ENCODE measurements at places on chromosomes 2 and 18.

DNA sequence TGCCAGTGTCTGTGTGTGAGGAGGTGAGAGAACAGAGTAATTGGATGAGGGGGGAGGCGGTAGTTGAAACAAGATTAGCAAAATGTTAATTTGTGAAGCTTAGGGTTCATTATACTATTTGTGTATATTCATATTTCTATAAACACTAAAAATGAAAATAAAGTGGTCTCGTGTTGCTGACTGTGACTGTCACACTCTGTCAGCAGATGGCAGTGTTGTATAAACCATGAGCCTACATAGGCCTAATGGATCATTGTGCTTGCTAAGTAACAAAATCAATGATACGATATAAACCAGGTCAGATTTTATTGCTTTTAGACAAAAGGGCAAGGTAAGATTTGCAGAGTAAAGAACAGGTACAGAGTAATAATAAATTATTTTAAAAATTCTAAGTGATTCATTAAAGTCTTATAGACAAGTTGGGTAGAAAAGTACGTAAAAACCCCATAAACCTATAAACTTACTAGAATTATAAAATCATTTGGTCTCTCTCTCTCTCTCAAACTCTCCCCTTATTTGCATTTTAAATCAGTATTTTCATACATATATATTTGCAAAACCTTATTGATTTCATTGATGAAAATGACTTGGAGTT lies 182.7 kb downstream of the RPIA start:
- DNase-seq = peak; percentile 40

- DNase-seq = no peak
These were observed 4.9 kb downstream of the TMEM177 start for GRCh38 chr2:119683713-119684443.

GRCh38 chr2:100070078-100070477 lies 72.3 kb downstream of the AFF3 start:
- no peak for DNase-seq

- no peak for DNase-seq
These were observed 14.3 kb upstream of the MAP3K2 start for GRCh38 chr2:127401757-127402695.

DNA sequence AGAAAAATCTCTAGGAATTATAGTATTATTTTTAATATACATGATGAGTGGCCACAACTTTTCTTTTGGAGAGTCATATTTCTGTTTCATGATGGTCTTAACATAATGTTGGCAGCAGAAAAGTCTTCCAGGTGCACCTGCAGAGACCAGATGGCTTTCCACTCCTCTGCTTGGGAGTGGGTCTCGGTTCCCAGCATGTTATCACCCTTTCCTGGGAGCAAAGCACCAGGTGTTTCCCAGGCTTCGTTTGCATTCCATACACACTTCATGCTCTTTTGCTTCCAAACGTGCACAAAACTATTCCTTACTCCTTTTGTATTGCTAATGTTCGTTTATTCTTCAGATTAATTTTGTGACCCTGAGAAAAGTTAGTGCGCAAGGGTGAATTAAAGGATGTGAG lies 305.2 kb downstream of the CDH2 start:
- peak; percentile 85 for DNase-seq

DNA sequence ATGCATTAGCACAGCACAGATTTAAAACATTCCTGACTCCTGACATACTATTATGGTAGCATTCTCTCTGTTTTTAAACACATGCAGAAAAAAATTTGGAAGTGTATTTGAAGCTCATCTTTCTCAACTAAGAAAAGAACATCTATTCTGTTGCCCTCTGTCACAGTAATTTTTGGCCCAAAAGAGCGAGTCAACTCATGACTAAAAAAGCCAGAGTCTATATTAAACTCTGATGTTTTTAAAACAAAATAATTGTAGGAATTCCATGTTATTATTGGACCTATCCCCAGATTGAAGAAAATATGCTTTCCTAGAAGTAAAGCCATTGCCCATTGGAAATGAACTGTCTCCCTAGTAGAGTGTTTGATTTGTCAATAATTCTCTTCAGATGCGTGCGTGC lies 96.7 kb downstream of the CRIM1 start:
- no peak for DNase-seq

DNA sequence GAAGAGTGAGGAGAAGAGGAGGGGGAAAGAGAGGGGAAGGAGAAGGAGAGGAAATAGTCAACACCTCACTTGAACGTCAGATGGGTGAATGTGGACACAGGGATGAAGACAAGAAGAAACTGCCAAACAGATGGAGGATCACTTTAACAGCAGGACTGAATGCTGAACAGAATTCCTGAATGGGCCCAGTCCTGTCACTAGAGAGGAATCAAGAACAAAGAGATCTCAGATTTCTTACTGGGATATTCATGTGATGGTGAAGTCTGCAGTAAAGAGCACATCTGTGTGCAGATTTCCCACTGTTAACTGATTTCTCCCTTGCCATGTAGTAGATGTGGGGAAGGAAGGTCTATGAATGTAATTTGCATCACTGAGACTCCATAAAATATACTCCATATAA lies 135.4 kb downstream of the L3MBTL4 start:
- no peak for DNase-seq

GRCh38 chr18:58640891-58641610 lies 12.2 kb upstream of the ALPK2 start:
- no peak for DNase-seq

- DNase-seq = no peak
These were observed 332.5 kb downstream of the PID1 start for GRCh38 chr2:228938629-228939028.

DNA sequence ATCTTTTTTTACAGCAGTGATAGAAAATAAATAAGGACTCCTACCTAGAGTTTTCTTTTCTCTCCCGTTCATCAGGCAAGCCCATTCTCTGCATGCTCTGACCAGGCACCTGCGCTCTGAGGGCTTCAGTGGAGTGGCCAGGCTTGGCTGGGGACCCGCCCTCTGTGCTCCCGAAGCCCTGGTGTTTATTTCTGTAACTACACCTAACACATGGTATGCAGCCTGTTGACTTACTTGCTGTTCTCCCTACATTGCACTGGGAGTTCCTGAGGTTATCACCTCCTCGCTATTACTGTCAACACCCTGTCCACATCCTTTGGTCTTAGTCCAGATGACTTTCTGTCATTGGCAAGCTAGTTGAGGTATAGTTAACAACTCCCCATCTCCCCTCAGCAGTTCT lies 317.7 kb downstream of the LPIN1 start:
- no peak for DNase-seq

- no peak for DNase-seq
These were observed 65.6 kb upstream of the RFX8 start for GRCh38 chr2:101540518-101540917.

- DNase-seq = no peak
These were observed 531.9 kb downstream of the TMEM182 start for GRCh38 chr2:103293742-103294077.

DNA sequence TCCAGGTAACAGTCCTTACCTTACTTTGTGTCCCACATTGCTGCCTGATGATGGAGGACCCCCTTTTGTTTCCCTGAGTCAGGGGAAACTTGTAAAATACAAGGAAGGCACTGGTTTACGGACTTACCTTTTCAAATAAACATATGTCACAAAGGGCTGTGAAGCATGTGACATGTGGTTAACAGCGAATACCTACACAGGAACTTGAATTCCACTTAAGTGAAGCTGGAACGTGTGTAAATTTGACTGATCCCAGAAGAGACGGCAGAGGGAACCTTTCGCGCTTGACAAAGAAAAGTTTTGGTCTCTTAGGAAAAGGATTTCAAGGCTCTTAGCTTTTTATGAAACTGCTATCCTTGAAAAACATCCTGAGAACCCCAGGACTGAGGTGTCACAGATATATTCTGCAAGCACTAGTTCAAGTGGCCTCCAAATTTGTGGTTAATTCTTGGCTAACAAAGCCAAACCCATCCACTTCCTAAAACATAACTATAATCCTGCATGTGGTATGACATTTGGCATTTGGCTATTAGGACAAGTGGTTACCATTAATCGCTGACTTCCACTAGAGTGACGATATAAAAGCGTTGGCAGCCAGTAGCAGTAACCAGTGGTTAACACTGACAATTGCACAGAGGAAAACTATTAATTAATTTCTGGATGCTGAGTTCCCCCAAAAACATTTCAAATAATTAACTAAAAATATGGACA lies 55.6 kb downstream of the ITGB6 start:
- no peak for DNase-seq

GRCh38 chr2:26049641-26050040 lies 15.8 kb downstream of the RAB10 start:
- no peak for DNase-seq

GRCh38 chr18:75407468-75408437 lies 19.8 kb downstream of the SMIM21 start:
- DNase-seq = no peak

- DNase-seq = no peak
These were observed 39.0 kb upstream of the NPAS2 start for GRCh38 chr2:100781009-100781325.

DNA sequence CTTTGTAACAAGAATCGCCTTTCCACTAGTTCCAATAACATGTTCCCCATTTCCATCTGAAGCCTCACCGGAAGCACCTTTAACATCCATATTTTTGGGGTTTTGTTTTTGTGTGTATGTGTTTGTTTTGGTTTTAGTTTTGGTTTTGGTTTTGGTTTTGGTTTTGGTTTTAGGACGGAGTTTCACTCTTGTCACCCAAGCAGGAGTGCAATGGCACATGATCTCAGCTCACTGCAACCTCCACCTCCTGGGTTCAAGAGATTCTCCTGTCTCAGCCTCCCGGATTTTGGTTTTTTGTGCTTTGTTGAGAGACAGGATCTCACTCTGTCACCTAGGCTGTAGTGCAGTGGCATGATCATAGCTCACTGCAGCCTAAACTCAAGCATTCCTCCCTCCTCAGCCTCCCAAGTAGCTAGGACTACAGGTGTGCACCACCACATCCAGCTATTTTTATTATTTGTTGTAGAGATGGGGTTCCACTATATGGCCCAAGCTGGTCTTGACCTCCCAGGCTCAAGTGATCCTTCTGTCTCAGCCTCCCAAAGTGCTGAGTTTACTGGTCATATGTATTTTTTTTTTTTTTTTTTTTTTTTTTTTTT lies 36.3 kb downstream of the TGOLN2 start:
- DNase-seq = no peak

DNA sequence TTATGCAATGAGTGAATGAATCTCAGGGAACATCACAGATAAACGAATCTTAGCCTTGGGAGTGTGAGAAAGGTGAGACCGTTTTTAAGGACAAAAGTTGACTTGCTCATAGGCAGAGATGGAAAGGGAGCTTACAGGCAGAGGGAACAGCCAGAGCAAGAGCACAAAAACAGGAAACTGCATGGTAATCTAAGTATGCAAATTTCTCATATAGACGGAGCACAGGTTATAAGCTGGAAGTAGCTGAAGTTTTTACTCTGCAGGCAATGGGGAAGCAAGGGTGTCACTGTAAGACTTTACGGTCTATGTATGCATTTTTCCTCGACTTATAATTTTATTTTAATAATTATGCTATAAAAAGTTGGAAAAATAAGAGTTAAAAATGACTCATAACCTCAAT lies 44.8 kb upstream of the STRN start:
- DNase-seq = no peak

DNA sequence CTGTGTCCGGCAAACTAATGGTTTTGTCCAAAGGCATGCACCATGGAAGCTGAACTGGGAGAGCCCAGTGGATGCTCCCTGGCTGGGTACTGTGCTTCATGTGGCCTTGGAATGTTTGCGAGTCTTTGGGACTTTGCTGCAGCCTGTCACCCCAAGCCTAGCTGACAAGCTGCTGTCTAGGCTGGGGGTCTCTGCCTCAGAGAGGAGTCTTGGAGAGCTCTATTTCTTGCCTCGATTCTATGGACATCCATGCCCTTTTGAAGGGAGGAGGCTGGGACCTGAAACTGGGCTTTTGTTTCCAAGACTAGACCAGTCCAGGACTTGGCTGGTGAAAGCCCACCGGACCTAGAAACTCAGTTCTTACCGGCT lies 1.7 kb downstream of the MARS2 start:
- DNase-seq = no peak

DNA sequence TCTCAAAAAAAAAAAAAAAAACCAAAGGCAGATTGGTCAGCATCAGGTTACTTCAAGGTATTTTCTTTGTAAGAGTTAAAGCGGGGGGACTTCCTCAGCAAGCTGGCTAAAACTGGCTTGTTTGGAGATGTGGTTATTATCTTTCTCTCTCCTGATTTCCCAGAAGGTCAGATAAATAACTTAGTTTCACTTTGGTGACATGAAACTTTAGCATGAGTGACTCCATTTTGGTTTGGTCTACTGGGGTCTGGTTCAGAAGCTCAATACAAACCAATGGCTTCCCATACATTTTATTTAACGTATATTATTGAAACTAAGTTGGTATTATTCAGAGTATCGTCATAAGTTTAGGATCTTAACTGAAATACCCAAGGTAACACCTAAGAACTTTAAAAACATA lies 41.6 kb upstream of the AMMECR1L start:
- no peak for DNase-seq

- DNase-seq = no peak
These were observed 25.2 kb downstream of the PDIA6 start for GRCh38 chr2:10787176-10787968.

GRCh38 chr2:46814160-46814961 lies 101.2 kb downstream of the MCFD2 start:
- DNase-seq = no peak

GRCh38 chr2:143501106-143501676 lies 372.0 kb downstream of the ARHGAP15 start:
- no peak for DNase-seq

DNA sequence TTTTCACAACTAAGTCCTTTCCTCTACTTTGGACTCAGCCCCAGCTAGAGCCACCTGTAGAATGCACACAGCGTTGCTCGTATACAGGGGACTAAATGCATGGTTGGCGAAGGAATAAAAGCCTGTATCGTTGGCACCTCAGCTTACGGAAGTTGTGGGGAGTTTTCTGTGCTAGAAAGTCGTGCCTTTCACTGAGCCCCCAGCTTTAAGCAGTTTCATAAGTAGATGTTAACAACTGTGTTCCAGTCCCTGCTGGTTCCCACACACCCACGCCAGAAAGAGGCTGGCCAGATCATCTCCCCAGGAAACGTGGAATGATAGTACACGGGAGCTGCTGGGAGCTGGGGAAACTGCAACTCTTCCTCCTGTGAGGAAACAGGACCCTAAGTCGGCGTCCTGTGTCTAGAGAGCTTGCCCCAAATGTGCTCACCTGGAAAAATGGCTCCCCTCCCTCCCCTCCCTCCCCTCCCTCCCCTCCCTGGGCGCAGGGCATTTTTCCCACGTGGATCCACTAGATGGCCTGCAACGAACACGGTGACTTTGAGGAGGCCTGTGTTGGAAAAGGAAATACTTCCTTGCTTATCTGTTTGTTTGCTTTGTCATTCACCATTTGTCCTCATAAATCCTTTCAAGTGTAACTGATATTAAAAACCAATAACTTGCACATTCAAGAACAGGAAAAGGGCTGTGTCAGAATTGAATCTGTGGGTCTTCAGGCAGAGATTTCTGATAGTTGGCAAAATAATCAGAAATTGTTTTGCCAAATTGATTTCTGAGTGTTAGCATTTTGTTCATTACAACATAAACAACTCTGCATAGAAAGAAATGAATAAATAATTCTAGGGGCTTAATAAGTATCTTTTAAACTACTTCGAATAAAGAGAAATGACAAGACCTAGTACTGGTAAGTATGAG lies 43.9 kb upstream of the RFX8 start:
- peak; percentile 11 for DNase-seq

- DNase-seq = no peak
These were observed 28.4 kb downstream of the FBXO48 start for GRCh38 chr2:68438455-68439303.

GRCh38 chr2:237688081-237688480 lies 60.7 kb downstream of the LRRFIP1 start:
- no peak for DNase-seq

All from NCI-H1092 treated with DMSO at 0.1 percent for 48 hours (cell line).